Retina (tissue), 1 donor: ENCODE measurements at places on chromosomes 13 and 19.

DNA sequence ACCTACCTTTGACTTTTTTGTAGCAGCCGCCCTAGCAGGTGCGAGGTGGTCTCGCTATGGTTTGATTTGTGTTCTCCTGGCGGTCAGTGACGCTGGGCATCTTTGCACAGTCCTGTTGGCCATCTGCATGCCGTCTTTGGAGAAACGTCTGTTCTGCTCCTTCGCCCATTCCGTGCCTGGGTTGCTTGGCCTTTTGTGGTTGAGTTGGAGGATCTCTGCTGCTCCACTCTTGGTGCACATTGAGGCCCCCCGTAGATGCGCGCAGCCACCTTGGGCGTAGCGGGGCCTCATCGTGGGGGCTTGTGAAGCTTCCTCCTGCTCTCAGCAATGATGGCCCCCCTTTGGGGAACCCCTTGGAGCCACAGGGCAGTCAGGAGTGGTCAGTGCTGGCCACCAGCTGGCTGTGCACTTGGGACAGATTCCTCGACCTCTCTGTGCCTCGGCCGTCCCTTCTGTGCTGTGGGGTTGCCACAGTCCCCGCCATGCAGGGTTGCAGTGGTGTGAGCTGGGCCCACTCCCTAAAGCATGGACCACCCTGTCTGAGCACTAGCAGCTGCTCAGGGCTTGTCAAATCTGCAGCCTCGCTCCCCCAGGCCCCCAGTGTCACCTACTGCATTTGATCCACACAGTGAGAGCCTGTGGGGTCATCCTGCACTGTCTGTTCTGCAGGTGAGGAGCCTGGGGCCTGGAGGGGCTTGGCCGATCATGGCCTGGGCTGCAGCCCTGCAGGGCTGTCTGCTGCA, 170.8 kb downstream of the KDM4B start:
- DNase-seq: no peak

DNA sequence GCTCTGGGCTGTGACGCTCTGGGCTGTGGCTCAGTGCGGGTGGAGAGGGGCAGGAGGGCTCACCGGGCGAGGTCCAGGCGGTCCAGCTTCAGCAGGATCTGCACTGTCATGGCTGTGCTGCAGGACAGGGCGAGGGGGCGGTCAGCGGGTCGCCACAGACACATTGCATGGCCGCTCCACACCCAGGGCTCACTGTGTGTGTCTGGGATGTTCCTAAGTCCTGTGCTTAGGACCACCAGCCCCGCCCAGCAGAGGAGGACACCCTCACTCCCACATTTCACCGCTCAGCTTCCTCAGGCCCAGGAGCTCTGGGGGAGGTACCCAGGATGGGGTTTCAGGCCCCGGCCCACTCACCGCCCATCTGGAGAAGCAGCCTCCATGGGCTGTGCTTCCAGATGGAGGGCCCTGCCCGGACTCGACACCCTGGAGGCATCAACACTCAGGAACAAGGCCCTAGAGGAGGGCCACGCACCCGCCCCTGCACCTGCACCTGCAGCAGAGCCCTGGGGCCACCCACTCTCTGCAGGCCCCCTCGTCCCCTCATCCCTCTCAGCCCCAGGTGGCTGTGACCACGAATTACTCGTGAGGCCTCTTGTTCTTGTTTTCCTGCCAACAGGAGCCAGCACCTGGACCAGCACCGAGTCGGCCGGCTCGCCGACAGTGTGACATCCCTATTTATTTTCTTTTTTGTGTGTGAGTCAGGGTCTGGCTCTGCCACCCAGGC, 9.7 kb upstream of the CERS1 start:
- no peak for DNase-seq

GRCh38 chr13:93244141-93244917, 17.7 kb downstream of the GPC6 start:
- DNase-seq: peak; percentile 73

- DNase-seq: no peak
These were observed 21.0 kb upstream of the GDF15 start for GRCh38 chr19:18364826-18365528.

DNA sequence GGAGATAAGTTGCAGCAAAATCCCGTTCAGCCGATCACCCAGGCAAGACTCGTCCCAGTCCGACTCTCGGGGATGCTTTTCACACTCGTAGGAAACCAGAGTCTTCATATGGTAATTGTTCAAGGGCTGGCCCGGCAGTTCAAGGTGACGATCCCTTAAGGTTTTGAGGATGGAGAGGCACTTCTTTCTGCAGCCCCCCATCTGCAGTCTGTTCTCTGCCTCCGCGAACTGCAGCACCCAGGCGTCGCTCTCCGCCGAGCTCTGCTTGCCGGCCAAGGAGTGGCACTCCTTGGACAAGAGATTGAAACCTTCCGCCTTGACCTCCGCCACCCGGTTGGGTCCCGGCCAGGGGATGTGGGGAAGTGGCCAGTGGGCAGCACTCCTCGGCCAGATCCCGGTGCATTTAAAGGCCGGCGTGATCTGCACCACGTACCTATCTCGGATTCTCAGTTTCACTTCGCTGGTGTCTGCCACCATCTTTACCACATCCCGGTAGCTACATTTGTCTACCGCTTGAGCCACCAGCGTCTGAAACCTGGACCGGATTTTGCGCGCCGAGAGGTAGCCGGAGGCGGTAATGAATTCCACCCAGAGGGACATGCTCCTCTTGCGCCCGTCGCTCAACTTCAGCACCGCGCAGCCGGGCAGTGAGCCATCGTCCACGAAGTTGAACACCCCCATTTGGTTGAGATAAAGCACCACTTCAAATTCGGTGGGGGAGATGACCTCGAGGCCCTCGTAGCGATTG, 1.1 kb downstream of the MAB21L1 start:
- DNase-seq: peak; percentile 80
